ENCODE measurements at places on chromosomes 5 and 9. TPM values are rescaled to one million over a fixed set of nuclear protein-coding genes. Genes with fewer than 3 reads are reported as not detected.

DNA sequence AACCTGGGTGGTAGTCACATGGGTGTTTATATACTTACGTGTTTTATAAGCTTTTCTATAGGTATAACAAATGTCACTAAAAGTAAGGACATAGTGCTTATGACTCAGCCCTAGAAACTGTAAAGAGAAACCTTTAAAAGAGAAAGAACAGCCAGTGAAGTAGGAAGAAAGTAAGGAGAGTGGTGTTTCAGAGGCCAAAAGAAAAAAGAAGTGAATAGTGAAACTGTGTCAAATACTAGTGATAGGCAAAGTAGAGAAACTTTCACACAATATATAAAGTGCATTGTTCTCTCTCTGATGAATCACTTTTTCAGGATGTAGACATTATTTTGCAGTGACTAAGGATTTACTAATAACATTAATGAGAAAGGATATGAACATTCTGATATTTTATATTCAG, 74.2 kb upstream of the SUSD1 start:
- DNase-seq, result no peak

- no peak for DNase-seq
These were observed 166.5 kb downstream of the MAPKAP1 start for GRCh38 chr9:125540497-125540896.

DNA sequence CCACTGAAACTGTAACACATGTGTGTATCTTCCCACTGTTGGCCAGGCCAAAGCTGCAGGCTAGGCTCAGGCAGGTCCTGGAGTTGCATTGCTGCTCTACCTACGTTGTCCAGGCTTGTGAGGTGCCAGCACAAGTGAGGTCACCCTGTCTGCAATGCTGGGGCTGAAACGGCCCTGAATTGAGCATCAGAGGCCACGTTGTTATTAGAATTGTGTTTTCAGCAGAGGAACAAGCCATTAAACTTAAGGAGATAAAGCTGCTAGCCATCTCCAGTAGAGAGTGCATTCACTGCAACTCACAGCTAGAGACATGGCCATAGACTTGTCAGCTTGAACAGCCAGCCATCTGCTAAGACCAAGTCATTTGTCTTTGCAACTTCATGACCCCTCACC, 191.8 kb downstream of the SEMA6A start:
- no peak for DNase-seq

DNA sequence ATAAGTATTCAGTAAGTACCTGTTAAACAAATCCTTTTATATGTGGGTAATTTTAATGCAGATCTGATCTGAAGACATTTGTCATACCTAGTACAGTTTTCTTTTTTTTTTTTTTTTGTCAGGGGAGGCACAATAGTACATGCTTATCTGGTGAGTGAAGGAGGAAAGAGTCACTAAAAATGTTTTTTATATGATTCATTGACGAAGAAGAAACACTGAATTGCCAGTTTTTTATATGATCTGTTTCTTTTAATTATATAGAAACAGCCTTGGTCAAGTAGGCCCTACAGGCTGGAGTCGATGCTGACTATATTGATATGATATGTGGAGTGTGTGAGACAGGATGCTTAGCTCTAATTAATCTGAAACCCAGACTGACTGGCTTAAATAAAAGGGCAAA, 315.2 kb downstream of the PSAT1 start:
- no peak for DNase-seq

Gene GADD45G
- total RNA-seq, result 128 TPM

- no peak for DNase-seq
These were observed 777 bp downstream of the GPSM1 start for GRCh38 chr9:136328011-136328621.

DNA sequence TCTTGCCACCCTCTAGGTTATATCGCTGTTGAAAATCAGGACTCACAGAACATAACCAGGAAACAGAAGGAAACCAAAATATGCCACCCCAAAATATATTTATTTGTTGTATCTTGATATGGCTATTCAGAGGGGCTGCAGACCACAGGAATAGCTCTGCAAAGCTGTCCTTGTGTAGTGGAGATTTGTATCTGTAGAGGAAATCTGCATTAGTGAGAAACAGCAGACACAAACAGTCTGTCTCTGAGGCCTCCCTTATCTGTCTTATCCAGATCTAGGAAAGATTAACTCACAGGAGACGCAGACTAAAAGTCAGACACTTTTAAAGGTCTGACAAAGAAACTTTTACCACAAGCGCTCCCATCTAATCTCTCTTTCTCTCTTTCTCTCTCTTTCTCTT, 54.1 kb upstream of the CEMIP2 start:
- DNase-seq, result no peak
